ENCODE measurements at places on chromosomes 4 and X.

DNA sequence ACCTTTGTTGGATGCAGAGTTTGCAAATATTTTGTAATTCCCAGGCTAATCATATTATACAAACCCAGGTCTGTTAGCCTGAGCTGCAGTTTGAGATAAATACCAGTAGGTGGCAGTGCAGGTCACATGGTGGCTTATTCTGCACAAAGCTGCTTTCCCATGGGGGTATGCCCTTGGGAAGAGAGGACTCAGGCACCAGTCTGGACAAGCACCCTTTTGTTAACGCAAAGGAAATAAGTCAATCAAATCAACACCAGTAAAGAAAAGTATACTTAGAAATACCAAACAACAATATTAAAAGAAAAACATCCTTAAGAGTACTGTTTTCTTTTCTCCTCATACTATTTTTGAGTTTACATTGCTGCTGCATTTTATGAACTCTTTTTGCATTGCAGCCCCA lies 389.0 kb upstream of the ZFP42 start:
- peak; percentile 8 for DNase-seq

GRCh38 chr4:94390804-94391410 lies 48.3 kb upstream of the HPGDS start:
- peak; percentile 35 for DNase-seq

DNA sequence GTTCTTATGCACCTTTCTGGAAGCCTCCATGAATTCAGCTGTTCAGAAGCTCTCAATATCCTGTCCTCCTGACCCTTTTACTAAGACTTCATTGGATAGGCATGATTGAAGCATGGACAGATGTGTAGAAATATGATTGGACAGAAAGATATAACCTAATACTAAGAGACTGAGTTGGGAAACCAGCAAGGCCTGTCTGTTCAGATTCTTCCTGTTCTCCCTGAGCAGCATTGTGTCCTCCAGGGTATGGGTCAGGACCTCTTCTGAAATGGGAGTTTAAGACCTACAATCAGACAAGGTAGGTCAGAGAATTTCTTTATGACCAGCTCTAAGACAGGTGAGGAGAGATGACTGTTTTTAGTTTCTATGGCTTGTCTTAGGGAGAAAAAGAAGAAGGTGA lies 23.9 kb upstream of the MAGEA11 start:
- DNase-seq, result no peak

GRCh38 chr4:53866055-53866454 lies 198.3 kb downstream of the CHIC2 start:
- DNase-seq, result no peak

DNA sequence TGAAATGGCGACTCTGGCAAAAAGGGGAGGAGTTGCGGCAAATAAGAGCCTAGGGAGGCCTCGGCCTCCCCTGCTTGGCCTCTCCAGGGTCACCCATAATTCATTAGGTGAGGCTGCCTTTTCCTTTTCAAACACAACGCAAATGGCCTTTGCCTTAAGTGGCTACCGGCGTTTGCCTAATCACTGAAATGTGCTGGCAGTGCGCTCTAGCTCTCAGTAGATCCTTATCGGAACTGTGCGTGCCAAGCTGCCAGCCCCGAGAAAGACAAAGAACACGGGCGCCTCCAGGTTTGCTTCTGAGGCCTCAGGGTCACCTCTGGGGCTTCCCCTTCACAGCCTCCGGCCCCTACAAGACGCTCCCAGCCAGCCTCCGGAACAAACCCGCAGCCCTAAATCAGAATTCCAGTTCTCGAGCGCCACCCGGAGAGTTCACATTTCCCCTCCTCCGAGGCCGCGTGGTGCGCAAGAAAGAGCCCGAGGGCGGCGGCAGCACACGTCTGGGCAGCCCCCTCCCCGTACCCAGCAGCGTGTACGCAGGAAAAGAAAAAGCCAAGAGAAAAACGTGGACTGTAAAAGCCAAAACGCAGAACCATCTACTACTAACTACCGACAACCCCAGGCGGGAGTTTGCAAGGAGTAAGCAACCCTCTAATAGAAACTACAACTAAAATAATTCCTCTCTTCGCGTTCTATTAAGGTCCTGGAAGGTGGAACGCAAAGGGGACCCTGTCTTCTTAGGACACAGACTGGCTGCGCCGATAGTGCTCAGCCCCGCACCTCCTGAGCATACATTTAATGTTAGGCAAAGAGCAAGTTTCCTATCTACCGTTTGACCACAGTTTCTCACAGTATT lies 76.5 kb upstream of the BCOR start:
- DNase-seq, result peak; percentile 61

- DNase-seq, result no peak
Observed at GRCh38 chr4:17092736-17093437, 194.4 kb upstream of the LDB2 start.

- no peak for DNase-seq
Observed at GRCh38 chr4:30620711-30621110, 99.5 kb upstream of the PCDH7 start.

DNA sequence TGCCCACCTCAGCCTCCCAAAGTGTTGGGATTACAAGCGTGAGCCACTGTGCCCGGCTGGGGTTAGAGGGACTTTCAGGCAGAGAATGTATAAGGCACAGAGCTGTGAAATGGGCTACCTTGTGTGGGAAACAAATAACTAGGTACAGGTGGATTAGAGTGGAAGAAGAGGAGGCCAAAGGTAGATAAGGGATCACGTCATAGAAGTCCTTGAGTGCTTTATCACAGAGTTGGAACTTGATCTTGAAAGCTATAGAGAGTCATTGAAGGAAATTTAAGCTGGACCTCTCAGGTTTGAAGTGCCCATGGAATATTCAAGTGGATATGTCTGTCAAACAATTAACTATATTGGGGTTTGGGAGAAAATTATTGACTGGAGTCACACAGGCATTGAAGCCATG lies 8.4 kb downstream of the N4BP2 start:
- no peak for DNase-seq

GRCh38 chrX:149036086-149036485 lies 469.0 kb downstream of the IDS start:
- DNase-seq, result no peak

- no peak for DNase-seq
Observed at GRCh38 chrX:10314530-10315104, 157.8 kb downstream of the CLCN4 start.
